ENCODE measurements at places on chromosomes 16 and 17. TPM values are rescaled to one million over a fixed set of nuclear protein-coding genes. Genes with fewer than 3 reads are reported as not detected.

- peaks cover 4% of the 10 kb centered on the region for H3K36me3 ChIP-seq
- peaks cover 5% of the 10 kb centered on the region for H3K4me1 ChIP-seq
- H3K4me3 ChIP-seq: no peak overlapping the region
These were observed 244.9 kb downstream of the STX8 start for GRCh38 chr17:9330611-9331271.

GRCh38 chr17:2551493-2551892 lies 39.8 kb upstream of the METTL16 start:
- no peaks in the 10 kb centered on the region for H3K4me1 ChIP-seq

Gene AANAT
- not detected for total RNA-seq

Gene WNK4
- total RNA-seq: 0.31 TPM

Data from T-helper 17 cell (primary cell).